ENCODE measurements at places on chromosomes 12 and 14.

GRCh38 chr12:123075646-123076171 is 75.2 kb downstream of the PITPNM2 start:
- no peak for DNase-seq

DNA sequence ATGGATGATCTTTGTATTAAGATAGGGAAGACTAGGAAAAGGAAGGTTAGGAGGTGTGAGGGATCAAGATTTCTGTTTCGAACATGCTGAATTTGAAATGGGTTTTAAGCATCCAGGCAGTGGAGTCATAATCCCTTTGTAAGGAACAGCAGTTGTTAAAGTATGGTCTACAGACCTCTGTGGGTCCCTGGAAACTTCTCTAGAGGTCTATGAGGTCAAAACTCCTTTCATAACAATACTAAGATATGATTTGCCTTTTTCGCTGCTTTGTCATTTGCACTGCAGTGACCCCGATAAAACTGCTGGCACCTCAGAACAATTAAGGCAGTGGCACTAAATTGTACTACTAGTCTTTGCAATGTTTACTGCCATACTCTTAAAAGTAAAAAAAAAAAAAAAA is 1.5 kb downstream of the RAD51AP1 start:
- DNase-seq = no peak

DNA sequence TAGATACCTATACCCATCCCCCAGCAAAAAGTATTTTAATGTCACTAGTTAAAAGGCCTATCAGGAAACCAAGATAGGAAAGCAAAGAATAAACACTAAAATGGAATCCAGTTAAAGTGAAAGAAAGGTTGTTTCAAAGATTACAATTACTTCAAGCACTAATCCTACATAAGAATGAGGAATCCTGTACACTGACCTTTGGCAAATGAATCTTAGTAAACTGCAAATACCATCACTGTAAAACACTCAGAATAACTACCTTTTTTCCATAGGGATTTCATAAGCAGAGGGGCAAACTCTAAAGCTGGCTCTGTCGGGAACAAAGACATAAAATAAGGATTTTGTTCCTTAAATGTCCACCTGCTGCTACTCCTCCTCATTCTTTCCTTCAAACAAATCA is 25.9 kb downstream of the CEP83 start:
- no peak for DNase-seq

DNA sequence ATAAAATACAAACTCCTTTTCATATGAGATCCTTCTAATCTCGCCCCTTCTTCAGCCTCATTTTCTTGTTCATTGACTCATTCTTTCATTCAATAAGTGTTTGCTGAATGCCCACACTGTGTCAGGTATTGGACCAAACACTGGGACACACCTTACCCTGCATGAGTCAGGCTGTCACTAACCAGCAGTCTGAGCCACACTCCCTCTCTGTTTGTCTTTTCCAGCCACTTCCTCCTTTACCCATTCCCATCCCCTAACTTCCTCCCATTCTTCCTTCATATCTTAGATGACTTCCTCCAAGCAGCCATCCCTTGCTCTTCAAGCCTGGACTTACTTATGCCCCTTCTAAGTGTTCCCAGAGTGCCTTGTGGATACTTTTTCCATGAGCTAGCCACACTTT is 27.0 kb upstream of the HIF1A start:
- no peak for DNase-seq

GRCh38 chr12:67695974-67696373 is 47.4 kb downstream of the DYRK2 start:
- no peak for DNase-seq

DNA sequence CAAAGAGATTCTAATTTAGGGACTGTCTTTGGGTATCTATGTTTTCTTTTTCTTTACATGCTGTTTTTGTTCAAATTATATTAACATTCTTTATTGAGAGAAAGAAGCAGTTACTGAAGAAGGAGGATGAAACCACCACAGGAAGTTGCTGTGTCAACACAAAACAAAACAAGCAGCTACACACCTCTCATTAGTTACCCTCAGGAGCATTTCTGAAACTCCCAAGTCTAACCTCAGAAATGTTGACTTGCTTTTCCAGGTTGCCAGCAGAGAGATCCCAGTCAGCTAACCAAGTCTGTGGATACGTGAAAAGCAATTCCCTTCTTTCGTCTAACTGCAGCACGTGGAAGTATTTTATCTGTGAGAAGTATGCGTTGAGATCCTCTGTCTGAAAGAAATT is 33.5 kb downstream of the CLEC1A start:
- DNase-seq = no peak

DNA sequence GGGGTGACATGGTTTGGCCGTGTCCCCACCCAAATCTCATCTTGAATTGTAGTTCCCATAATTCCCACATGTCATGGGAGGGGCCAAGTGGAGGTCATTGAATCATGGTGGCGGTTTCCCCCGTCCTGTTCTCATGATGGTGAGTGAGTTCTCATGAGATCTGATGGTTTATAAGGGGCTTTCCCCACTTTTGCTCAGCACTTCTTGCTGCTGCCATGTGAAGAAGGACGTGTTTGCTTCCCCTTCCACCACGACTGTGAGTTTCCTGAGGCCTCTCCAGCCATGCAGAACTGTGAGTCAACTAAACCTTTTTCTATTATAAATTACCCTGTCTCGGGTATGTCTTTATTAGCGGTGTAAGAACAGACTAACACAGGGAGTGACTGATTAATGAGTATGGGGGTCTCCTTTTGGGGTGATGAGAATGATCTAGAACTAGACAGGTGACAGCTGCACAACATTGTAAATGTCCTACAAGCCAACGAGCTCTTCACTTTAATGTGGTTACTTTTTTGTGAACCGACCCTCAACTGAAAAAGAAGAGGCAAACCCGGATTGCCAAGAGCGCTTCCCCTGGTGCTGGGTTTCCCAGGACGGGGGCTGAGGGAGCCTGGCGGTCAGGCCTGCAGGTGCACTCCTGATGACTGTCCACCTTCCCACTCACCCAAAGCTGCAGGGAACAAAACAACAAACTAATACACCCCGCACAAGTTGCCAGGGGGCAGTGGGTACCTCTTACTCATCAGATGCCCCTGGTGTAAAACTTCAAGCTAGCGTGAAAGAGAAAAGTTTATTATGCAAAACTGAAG is 90.1 kb downstream of the NCOR2 start:
- DNase-seq = no peak

- no peak for DNase-seq
Observed at GRCh38 chr14:37810094-37810801, 214.8 kb downstream of the TTC6 start.

DNA sequence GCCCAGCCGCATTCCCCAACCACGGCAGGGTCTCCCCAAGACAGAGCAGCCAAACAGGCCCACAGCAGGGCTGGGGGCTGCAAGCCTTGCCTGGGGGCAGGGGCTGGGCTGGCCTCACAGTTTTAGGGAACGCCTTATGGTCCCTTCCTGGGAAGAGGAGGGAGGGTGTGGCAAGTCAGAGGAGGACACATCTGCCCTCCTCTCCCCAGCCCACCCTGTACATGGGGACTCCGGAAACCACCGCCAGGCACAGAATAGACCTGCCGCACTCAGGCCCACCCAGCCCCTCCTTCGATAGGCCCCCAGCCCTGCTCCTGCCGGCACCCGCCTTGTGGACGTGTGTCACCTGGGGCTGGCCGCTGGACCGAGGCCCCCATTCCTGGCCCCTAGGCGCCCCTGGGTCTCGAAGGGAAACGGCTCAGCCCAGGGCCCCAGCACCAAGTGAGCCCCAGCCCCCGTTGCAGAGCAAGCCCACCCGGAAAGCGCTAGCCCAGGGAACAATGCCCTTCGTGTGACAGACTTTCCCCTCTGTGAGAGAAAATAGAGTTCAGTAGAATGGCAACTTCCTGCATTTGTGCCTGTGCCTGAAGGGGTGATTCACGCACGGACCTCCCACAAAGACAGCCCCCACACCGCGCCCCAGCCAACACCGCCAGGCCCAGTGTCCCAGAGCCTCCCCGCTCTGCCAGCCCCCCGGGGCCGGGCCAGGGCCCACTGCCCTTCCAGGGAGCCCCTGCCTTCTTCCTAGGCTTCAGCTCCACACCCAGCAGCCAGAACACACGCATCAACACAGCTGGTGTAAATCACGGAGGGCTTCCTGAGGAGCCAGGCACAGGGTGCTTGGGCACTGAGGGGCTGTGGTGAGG is 12.0 kb upstream of the NUDT14 start:
- no peak for DNase-seq

GRCh38 chr14:93719256-93719655 is 69.0 kb downstream of the PRIMA1 start:
- no peak for DNase-seq

DNA sequence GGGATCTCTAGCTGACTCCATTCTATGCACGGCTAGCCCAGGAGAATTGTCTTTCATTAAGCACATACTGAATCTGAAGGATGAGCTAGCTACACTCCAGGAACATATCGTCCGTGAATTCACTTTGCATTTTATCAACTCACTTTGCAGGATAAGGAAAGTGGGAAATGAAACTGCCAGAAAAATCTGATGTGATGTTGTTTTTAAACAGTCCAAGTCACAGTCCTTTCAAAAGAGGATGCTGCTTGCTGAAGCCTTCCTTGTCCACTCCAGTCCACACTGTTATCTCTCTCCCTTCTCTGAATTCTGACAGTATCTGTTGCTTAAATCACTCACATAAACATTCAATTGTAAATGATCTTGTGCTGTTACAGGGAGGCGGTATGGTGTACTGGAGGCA is 12.7 kb upstream of the TMCC3 start:
- DNase-seq = no peak

GRCh38 chr14:36591482-36591881 is 9.1 kb upstream of the NKX2-8 start:
- DNase-seq = no peak

GRCh38 chr12:115204957-115205754 is 521.2 kb upstream of the TBX3 start:
- peak; percentile 38 for DNase-seq

DNA sequence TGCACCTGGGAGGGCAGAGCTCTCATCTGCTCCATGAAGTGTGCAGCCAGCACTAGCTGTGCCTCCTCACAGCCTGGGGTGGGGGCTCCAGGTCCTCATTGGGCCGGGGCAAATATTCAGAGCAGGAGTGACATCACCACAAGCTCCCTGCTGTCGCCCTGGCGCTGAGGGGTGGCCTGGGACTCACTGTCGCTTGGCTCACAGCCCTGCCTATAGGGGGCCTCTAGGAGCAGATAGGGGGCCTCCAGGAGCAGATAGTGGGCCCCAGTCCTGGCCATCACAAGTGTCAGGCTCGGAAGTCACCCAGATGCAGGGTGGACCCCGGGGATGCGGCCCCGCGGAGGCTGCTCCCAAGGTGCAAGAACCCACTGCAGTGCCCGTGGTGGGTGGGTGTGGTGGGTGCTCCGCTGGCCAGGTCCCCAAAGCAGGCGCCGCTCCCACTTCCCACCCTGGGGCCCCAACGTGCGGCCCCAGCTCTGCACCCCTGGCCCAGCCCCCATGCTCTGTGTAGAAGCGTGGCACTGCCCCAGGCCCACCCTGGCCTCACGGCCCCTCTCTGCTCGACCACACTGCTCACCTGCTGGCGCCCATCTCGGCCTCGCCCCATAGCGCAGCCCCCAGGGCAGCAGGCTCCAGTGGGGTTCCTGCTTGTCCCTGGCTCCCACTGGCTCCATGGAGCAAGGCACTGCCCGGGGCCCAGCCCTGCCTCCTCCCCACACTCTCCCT is 18.0 kb downstream of the SYNJ2BP start:
- no peak for DNase-seq

- DNase-seq = no peak
Observed at GRCh38 chr14:59882957-59883356, 12.4 kb upstream of the RTN1 start.

GRCh38 chr12:131907379-131908091 is 13.1 kb downstream of the ULK1 start:
- no peak for DNase-seq

DNA sequence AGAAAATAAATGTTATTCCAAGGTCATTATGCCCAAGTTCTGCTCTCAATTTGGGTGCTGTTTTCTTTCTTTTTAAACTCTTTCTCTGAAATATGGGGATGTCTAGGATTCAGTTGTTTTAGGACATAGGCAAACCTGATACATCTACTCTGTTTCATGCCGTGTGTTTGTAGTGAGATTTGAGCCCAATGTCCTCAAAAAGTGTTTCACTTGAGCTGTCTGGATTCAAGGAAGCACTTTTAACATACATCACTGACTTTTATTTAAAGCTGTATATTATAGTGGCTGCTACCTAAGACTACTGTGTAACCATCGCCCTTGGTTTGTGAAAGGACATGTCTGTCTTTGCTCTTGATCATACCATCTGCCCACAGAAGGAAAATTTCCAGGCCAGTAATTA is 709.3 kb upstream of the STXBP6 start:
- no peak for DNase-seq

DNA sequence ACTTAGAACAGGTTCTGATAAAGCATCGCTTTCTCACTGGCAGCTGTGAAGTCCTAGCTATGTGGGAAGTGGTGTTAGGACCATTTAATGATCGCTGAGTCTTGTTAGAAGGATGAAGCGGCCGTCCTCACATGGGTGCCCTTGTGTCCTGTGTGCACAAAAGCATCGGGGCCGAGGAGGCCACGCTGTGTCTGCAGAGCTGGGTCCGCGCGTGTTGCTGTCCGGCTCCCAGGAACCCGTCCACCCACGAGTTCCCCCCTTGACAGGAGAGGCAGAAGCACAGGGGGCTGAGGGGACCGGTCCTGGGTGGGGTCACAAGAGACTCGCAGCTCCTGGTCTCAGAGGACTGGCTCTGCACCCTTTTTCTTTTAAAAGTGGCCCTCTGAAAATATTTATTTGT is 90.4 kb downstream of the ADGRD1 start:
- no peak for DNase-seq

DNA sequence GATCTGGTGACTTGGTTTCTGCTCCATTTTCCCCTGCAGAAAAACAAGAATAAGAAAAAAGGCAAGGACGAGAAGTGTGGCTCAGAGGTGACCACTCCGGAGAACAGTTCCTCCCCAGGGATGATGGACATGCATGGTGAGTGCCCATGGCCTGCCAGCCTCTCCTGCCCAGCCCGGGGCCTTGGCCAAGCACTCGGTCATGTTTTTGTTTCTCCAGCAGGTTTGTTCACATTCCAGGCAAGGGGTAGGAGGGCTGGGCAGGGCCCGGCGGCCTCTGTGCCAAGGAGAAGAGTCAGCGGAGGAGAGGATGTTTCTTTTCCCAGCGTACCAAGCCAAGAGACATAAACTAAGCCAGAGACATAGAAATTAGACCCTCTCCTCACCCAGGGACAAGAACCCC is 13.6 kb downstream of the BCL7A start:
- no peak for DNase-seq

DNA sequence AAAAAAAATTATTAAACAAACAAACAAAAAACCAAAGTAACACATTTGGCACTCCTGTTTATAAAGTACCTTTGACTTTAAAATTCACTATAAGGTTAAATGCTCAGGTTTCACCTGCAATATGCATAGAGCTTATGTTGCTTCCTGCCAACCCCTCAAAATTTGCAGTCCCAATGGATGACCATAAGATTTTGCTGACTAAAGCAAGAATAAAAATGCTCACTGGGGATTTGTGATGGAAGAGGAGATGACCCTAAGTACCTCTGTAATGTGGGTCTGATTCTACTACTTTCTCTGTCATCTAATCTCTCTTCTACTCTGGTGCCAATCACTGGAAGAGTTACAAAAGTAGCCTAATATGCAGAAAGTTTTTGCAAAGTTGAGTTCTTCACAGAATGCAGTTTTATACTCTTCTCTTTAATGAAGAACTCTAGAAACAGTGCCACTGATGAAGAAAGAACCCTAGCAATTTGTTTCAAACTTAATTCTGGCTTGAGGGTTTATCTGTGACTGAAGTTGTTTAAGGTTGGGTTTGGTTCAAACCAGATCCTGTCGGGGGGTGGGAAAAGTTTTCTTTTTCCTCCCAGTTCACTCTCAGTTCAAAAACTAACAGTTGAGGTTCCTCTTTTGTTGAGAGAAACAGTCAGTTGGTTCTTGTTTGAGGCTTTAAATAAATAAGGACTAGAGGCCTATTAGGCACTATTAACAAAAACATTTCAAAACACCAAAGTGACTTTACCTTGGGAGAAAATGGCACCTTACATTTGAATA is 10.9 kb downstream of the WASHC3 start:
- DNase-seq = no peak
